ENCODE measurements at places on chromosomes 4 and X.

GRCh38 chrX:106631615-106632014, 19.8 kb downstream of the RADX start:
- no peak for DNase-seq

DNA sequence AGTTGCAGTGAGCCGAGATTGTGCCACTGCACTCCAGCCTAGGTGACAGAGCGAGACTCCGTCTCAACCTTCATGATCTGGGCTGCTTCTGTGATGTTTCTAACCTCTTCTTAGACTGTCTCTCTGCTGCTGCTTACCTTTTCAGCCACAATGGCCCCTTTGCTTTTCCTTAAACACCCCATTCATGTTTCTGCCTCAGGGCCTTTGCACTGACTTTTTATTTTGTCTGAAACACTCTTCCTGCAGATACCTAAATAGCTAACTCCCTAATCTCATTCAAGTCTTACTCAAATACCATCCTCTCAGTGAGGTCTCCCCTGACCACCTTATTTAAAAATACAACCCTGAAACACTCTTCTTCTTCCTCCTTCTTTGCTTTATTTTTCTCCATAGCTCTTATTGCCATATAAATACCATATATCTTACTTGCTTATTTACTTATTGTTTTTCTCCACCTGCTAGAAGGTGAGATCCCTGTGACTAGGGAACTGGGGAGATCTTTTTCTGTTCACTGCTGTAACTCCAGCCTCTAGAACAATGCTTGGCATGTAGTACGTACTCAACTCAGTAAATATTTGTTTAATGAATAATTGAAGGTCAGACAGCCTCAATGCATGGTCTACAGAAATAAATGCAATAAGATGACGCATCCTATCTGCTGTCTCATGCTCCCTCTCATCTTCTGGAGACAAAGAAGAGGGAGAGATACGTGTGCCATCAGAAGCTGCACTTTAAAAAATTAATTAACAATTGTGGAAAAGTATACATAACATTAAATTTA, 43.8 kb upstream of the SETD7 start:
- no peak for DNase-seq

DNA sequence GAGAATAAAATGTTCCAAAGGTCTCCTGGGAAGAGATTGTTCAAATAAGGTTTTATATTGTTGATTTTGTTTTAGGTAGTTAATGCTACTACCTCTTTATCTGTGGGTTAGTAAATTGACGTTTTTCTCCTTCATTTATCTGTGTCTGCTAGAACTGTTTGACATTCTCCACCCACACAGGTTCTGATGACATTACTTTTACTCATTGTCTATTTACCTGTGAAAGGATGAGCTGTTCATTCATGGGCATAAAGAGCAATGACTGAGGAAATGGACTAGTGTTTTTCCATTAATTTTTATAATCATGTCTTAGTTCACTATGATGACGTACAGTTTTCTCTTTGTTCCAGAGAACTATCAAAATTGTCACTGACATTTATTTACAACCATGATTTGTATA, 75.6 kb downstream of the CPE start:
- DNase-seq = no peak

DNA sequence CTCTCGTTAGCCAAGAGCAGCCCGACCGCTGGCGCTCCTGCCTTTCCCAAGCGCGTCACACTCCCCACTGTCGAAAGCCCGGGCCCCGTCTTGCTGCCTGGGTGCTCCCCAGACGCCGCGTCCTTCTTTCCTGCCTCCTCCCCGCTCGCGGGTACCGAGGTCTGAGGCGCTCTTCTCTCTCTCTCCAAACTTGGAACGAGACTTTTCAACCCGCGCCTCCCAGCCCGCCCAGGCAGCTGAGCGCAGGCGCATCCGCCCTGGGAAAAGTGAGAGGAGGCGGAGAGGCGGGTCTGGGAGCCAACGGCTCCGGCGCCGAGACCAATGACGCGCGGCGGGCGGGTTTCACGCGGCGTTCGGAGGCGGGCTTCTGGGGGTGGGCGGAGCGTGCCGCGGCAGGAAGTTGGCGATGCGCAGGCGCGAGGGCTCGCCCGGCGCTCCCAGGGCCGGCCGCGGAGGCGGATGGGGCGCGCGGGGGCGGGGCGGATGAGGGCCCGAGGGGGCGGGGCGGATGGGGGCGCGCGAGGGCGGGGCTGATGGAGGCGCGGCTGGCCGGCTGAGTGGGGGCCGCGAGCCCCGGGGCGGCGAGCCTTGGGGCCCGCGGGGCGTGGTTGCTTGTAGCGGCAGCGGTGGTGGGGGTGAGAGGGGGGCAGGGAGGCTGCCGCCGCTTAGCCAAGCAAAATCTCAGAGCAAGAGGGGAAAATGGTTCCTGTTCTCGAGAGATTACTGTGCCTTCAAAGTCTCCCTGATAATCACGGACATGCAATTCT, at the start of gene RBBP7:
RBBP7 (minus strand) TSS at position 268 of the 767 bp plus-strand sequence. CDS start 309 bp downstream, outside the sequence.
- peak; percentile 89 for DNase-seq

DNA sequence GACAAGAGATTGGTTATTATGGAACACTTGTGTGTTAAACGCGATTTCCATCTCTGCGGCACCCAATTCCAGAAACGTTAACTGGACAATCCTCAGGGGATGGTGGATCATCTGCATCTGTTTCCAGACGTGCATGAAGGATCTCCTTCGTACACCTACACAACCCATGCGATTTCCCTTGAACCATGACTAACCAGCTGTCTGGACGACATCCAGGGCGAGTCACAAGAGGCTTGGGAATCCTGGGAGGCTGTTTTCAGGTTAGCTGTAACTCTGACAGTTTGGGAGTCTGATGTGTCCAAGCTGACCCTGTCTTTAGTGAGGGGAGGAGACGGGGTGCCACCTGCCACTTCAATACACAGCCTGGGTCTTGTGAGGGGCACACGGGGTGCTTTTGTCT, 84.5 kb downstream of the GATB start:
- DNase-seq = no peak

DNA sequence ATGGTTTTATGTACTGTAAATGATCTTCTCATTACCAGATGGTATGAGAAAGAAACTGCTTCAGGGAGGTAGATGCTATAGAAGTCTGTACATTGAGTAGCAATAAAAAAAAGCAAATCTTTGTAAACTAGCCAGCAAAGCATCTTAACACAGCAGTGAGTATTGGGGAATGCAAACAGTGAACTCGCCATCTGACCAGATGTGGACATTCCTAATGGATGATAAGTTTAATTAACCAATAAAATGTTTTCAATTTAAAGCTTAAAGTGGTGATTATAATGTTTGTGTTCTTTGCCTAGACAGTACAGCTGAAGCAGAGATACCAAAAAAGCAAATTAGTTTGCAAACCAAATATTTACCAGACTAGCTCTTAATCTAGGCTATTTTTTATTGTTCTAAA, 1144.2 kb downstream of the FAT4 start:
- DNase-seq = no peak

GRCh38 chrX:101482296-101482695, 3.0 kb upstream of the ARMCX4 start:
- DNase-seq = no peak

DNA sequence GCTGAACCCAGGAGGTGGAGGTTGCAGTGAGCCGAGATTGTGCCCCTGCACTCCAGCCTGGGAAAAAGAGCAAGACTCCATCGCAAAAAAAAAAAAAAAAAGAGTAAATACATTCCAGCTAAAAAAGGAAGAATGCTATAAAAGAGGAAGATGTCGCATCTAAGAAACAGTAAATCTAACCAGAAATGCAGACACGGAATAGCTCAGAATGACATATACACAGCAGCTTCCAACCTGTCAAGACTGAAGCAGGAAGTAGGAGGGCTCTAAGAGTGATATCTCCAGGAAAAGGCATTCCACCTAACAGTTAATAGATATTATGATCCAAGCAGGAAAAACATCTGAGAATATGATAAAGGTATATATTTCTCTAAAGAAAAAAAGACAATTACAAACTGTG, 16.0 kb downstream of the CLOCK start:
- no peak for DNase-seq

DNA sequence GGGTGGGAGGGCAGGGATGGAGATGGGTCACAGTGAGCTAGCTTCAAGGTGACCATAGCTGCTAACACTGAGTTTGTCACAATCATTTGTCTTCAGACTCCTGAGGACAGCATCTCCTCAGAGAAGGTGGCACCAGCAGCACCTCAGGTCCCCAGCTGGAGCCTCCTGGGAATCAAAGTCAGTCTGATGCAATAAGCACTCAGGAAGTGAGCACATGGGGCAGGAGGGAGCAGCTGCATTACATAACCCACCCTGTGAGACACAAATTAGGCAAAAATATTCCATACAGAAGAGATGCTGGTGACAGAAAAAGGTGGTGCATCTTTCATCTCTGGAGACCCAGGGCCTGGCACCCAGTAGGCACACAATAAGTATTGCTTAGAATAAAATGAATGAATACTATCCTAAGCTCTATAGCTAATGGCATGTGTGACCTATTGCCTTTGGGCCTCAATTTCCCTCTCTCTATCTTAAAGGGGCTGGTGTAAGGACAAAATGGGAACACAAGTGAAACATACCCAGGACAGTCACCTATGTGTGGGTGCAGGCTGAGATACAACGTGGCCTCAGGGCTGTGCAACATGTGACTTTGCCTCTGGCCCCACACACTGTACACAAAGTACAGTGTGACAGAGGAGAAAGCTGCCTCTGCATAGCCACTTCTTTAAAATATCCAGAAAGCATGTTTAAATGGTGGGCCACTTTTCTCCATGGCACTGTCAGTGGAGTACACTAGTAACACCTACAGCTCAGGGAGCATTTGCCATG, 37.1 kb downstream of the SLC39A8 start:
- no peak for DNase-seq

DNA sequence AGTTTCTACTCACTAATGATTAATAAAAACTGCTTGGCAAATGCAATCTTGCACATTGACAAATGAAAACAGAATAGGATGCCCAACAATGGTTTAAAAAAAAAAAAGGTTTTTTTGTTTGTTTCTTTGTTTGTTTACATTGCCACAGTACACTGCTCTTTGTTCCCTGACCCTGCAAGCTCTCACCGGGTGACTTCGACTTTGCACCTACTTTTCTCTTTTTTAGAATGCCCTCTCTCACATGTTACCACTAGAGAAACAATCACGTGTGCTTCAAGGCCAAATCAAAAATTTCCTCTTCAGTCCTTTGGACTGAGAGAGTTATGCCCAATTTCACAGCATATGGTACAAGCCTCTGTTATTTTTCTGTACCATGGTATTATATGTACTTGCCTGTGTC, 101.5 kb downstream of the DMD start:
- DNase-seq = no peak

- no peak for DNase-seq
Observed at GRCh38 chr4:26050212-26050643, 136.2 kb downstream of the SMIM20 start.

DNA sequence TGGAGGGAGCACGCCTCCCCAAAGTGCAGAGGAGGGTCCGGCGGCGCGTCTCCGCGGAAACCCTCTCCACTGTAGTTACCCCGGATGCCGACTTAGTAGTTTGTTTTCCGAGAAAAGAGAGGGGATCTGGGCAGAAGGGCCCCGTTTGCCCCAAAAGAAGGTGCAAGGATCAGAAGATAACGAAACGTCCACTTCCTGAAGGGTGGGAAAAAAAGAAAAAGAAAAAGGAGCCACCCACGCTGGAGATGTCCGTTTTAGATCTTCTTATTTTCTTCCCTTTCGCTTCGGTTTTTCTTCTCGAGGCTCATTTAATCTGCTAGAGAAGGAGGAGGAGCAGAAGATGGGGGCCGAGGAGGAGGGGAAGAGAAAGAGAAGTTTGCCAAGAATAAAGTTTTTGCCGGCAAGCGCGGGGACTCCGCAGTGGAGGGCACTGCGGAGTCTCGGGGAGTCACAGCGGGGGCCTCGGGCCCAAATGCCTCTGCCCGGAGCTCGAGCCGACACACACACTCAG, 517 bp downstream of the LEF1 start:
- DNase-seq = no peak

DNA sequence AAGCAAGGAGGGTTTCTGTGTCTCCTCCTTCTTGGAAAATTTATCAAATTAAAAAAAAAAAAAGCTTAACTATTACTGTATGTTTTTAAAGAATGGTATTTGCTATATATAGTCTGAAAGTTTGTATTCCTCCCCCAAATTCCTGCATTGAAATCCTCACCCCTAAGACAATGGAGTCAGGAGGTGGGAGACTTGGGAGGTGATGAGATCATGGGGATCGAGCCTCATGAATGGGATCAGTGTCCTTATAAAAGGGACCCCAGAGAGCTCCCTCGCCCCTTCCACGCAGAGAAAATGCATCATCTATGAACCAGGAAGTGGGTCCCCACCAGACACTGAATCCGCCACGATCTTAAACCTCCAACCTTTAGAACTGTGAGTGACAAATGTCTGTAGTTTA, 50.1 kb downstream of the DHRSX start:
- no peak for DNase-seq

- DNase-seq = no peak
Observed at GRCh38 chr4:118775405-118775804, 60.5 kb downstream of the SEC24D start.

- no peak for DNase-seq
Observed at GRCh38 chrX:85611926-85612325, 232.5 kb upstream of the POF1B start.

- DNase-seq = no peak
Observed at GRCh38 chrX:142095651-142096245, 109.3 kb downstream of the MAGEC2 start.

DNA sequence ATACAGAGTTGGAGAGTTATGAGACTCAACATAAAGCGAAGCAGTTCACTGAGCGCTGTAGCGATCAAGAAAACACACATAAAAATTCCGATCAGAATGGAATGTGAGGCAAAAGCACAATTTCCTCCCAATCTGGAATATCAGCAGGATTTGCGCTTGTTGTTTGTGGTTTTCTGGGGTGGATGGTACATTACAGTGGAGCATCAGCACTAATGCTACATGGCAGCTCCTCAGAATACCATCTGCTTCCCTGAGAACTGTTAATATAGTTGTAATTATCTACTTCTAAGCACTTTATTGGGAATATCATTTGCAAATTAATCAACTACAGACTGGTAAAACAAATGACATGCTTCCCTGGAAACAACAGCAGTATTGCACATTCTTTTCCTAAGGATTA, 324.1 kb upstream of the PPARGC1A start:
- no peak for DNase-seq

DNA sequence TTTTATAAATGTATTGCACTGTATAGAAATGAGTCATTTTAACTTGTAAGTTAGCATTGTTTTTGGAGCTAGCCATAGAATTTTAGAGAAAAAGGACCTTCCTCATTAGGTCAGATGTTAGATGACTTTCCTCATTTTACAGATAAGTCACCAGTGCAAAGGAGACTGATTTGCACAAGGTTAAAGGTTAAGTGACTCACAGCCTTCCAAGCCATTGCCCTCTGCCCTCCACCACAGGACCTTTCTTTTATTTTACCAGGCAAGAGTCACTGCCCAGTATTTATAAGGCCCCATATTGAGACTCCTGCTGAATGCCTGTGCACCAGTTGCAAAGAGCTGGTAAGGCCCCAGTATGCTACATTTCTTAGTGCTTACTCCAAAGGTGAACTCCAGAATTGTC, 4.2 kb upstream of the ABCG2 start:
- DNase-seq = no peak

- DNase-seq = no peak
Observed at GRCh38 chrX:137684591-137684990, 118.7 kb downstream of the ZIC3 start.

- peak; percentile 41 for DNase-seq
Observed at GRCh38 chrX:54807524-54808108, at the start of gene MAGED2. Gene MAGED2, plus strand, starts transcription at chrX:54807745. Its CDS starts 1,587 bp downstream, at chrX:54809332.
